ENCODE measurements at places on chromosomes 12 and 14. TPM values are rescaled to one million over a fixed set of nuclear protein-coding genes. Genes with fewer than 3 reads are reported as not detected.

Gene GUCY2C
- total RNA-seq, result 3.1 TPM

Gene SLC5A8
- total RNA-seq, result 0.35 TPM

Gene FITM1
- not detected for total RNA-seq

Gene OR4K2
- total RNA-seq, result not detected

Gene OR4K5
- not detected for total RNA-seq

Gene GYS2
- not detected for total RNA-seq

Gene CD163
- 0.04 TPM for total RNA-seq

Gene LRRC9
- 2.6 TPM for total RNA-seq

Gene LRRC10
- total RNA-seq, result not detected

Gene TAS2R7
- total RNA-seq, result not detected

Gene INHBC
- total RNA-seq, result not detected

Gene KCNA5
- total RNA-seq, result 0.62 TPM

Gene HCAR3
- total RNA-seq, result not detected

Gene CBLN3
- total RNA-seq, result 0.07 TPM

Gene FSCB
- 0.12 TPM for total RNA-seq

Gene NFATC4
- total RNA-seq, result 20.7 TPM

Gene DNAAF2
- total RNA-seq, result 41.2 TPM

Gene CMA1
- total RNA-seq, result not detected

Gene KRT5
- total RNA-seq, result not detected

Gene RNASE4
- total RNA-seq, result 2.0 TPM

Gene TMEM30B
- total RNA-seq, result 22.9 TPM

Gene GALNT16
- 2.9 TPM for total RNA-seq

Gene LYZ
- not detected for total RNA-seq

Gene TSPAN8
- not detected for total RNA-seq

Gene OTOGL
- 0.35 TPM for total RNA-seq

Gene GPR137C
- total RNA-seq, result 5.2 TPM

Gene RPL41
- 1,633 TPM for total RNA-seq

Gene KRT74
- not detected for total RNA-seq

Gene FBLN5
- 4.9 TPM for total RNA-seq

Gene HCAR2
- total RNA-seq, result not detected

Gene P2RX2
- total RNA-seq, result 3.0 TPM

Gene RPL10L
- not detected for total RNA-seq

Gene KRT6A
- total RNA-seq, result not detected

Gene SLC39A5
- total RNA-seq, result 0.59 TPM

Gene TMEM119
- total RNA-seq, result 0.35 TPM

Gene TMEM229B
- 1.6 TPM for total RNA-seq

Gene NINJ2
- total RNA-seq, result 0.94 TPM

Gene NANOG
- 134 TPM for total RNA-seq

Gene CCDC198
- total RNA-seq, result not detected

Gene TRIM9
- total RNA-seq, result 8.4 TPM

Gene DEGS2
- 0.35 TPM for total RNA-seq

Gene RASSF9
- total RNA-seq, result 0.35 TPM

Gene MYF6
- total RNA-seq, result not detected

Gene WNT1
- not detected for total RNA-seq

Gene ADAMTS20
- total RNA-seq, result 8.7 TPM

Gene NPFF
- 0.69 TPM for total RNA-seq

Gene CD27
- not detected for total RNA-seq

Gene PGF
- total RNA-seq, result 6.3 TPM

Gene ANGEL1
- 22.2 TPM for total RNA-seq

Gene ABCB9
- 7.7 TPM for total RNA-seq

Gene AREL1
- total RNA-seq, result 23.6 TPM
